Hepatocyte (in vitro differentiated cells): ENCODE measurements at places on chromosomes 7 and 10. TPM values are rescaled to one million over a fixed set of nuclear protein-coding genes. Genes with fewer than 3 reads are reported as not detected.

DNA sequence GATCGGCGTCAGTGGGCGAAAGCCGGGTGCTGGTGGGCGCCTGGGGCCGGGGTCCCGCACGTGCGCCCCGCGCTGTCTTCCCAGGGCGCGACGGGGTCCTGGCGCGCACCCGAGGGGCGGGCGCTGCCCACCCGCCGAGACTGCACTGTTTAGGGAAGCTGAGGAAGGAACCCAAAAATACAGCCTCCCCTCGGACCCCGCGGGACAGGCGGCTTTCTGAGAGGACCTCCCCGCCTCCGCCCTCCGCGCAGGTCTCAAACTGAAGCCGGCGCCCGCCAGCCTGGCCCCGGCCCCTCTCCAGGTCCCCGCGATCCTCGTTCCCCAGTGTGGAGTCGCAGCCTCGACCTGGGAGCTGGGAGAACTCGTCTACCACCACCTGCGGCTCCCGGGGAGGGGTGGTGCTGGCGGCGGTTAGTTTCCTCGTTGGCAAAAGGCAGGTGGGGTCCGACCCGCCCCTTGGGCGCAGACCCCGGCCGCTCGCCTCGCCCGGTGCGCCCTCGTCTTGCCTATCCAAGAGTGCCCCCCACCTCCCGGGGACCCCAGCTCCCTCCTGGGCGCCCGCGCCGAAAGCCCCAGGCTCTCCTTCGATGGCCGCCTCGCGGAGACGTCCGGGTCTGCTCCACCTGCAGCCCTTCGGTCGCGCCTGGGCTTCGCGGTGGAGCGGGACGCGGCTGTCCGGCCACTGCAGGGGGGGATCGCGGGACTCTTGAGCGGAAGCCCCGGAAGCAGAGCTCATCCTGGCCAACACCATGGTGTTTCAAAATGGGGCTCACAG, 1.1 kb downstream of the EGFR start:
- DNase-seq = peak; percentile 59

DNA sequence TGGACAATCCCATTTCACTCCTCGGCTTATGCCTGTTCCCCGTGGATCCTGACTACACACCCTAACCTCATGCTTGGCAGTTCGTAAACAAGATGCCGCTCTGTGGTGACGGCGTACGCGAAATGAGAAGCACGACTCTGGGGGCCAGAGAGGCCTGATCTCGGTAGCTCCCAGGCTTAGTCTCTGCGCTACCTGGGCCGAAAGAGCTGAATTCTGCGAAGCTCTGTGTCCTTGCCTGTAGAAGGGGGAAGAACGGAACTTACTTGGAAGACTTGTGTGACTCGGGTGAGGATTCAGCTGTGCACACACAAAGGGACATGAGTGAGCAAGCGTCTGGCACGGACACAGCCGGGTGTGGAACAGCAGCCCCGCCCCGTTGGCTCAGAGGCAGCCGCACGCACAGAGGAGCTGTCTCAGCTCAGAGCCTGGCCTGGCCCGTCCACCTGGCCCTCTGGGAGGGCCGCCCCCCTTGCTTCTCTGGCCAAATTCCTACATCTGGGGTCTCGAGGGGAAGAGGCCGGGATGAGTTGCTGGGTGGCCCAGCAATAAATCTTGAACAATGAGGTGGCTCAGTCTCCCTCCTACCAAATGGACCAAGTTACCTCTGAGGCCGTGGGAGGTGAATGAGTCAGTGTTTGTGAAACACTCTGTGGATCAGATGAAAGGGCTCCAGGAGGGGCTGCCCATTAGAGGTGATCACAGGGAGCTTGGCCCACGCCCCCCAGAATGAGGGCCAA, 83.8 kb downstream of the PDGFA start:
- DNase-seq = peak; percentile 61

DNA sequence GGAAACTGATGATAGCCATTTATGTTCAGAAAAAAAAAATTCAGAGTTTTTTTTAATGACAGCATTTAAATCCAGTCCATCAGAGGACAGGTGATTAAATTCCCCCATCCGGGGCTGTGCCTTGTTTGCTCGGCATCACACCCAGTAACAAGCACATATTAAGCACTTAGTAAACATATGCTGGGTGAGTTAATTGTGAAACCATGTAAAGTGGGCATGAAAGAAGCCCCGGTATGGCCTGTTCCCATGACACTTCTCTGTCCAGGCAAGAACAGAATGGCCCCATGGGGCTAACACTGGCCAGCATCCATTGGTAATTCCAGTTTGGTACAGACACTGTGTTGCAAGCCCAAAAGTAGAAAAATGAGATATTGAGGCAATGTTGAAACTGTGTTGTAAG, 220.8 kb upstream of the RNF32 start:
- no peak for DNase-seq

DNA sequence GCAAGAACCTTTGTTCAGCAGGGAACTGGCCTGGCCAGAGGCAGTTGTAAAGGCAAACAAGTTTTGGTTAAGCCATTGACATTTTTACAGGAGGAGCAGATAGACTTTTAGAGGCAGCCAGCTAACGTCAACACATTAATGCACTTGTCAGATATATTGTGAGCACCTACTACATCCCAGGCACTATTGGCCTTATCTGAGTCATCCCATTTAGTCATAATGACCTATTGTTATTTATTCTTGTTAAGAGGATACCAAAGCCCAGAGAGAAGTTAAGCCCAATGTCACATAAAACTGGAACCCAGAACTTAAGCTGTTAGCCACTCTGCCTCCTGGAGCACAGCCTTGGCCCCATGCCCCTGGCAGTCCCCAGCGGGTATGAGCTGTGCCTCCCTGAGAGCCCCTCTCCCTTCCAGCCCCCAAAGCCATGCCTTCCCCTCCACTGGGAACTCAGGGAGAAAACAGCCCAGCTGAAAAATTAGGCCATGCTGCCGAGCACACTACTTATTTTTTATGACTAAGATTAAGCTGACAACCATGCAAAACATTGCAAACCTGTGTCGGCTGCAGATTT, 32.7 kb upstream of the TRIM8 start:
- no peak for DNase-seq

DNA sequence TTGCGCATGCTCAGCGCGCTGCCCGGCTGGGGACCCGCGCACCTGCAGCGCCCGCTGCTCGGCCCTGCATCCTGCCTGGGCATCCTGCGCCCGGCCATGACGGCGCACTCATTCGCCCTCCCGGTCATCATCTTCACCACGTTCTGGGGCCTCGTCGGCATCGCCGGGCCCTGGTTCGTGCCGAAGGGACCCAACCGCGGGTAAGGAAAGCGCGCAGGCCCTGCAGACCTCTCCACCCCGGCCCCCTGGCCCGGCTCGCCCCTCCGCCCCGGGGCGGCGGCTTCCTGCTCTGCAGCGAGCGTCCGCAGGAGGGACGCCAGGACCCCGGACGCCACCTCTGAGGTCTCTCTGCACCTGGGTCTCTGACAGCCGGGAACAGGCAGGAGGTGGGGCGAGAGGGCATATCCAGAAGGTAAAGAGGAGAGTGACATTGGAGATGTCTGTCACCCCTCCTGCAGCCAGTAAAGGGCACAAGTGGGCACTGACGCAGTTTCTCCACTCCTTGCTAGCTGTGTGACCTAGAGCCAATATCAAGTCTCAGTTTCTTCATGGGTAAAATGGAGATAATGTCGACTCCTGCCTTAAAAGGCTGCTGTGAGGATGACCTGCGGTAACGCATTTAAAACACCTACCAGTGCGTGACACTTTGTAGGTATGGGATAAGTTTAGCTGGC, 338 bp downstream of the ATP6V0E2 start:
- no peak for DNase-seq

DNA sequence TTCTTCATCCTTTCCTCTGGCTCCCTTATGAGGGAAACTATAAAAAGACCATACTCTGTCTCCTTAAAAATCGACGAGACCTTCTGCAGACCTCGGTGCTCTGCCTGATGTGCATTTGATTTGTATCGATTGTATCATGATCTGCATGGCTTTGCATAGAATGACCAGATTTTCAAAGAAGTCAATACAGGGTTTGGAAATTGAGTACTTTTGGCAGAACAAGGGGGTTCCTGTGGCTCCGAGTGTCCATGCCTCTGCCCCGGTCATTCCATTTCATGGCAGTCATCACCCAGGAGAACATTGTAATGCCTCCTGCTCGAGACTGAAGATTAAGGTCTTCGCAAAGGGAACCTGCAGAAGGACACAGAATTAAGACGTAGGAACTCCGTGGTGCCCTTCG, 685 bp downstream of the CASP2 start:
- no peak for DNase-seq

Gene TMEM270
- total RNA-seq = 1.1 TPM in 1 of 2 replicates, not detected in the other

Gene TDRD1
- not detected in 2 replicates for total RNA-seq

Gene GDF2
- not detected in 2 replicates for total RNA-seq

Gene TRIL
- total RNA-seq = 3.0 and 4.6 TPM in 2 replicates

Gene ANXA8L1
- 38.0 and 54.0 TPM in 2 replicates for total RNA-seq
